ENCODE measurements at places on chromosomes 2 and 18.

DNA sequence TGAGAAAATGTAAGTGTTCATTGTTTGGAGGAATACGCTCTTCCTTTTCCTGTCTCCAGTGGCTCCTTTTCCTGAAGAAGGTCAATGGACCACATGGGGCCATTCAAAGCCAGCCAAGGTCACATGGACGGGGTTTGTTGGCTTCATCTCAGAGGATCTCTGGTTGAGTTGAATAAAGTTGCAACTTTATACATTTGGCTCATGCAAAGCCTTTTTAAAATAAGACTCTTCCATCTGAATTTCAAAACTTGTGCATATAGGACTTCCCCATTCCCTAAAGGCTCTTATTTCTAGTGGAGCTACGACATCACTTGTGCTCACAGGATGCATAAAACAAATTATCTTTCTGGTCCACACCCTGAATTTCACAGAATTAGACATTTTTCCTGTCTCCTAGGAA lies 235.5 kb downstream of the CMPK2 start:
- no peak for DNase-seq

DNA sequence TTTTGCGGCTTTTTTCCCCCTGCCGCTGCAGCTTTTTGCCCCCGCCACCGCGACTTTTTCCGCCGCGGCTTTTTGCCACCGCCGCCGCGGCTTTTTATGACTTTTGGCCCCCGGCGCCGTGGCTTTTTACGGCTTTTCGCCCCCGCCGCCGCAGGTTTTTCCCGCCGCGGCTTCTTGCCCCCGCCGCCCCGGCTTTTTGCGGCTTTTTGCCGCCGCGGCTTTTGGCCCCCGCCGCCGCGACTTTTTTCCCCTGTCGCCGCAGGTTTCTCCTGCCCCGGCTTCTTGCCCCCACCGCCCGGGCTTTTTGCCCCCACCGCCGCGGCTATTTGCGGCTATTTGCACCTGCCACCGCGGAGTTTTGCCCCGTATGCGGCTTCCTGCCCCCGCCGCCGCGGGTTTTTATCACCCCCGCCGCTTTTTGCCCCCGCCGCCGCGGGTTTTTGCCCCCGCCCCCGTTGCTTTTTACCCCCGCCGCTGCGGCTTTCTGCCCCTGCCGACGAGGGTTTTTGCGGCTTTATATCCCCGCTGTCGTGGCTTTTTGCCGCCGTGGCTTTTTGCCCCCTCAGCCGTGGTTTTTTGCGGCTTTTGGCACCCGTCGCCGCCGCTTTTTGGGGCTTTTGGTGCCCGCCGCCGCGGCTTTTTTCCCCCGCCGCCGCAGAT lies 2750.9 kb downstream of the RPIA start:
- DNase-seq: no peak

DNA sequence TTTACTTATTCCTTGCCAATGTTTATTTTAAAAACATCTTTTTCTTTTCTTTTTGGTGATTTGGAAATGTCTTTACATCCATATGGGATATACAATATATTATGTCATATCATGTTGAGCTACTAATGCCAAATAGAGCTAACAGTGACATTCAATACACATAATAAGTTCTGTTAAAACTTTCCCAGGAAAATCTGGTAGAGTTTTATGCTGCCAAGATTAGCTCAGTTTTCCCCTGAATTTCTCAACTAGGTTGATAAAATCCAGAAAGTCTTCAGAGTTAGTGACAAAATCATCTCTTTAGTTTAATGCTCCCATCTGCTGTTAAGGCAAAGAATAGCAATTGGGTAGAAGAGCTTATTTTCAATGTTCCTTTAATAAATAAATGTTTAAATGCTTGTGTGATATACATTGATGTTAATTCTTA lies 9.9 kb downstream of the COL3A1 start:
- DNase-seq: no peak

DNA sequence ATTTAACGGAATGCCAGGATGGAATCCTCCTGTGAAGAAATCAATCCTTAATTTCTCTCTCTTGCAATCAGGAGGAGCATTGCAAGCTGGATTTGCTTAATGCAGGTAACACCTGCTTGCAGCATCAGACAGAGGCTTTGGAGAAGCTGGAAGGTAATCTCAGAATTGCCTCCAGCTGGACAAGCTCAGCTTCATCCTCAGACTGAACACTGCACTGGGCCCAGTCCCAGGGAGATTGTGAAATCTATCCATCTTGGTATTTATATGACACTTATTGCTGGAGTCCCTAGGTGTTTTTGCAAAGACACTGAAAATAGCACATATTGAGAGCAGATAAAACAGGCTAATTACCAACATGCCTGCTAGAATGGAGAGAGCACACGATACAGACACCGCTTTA lies 179.4 kb upstream of the SESTD1 start:
- DNase-seq: no peak

- DNase-seq: no peak
These were observed 105.9 kb upstream of the NYAP2 start for GRCh38 chr2:225293638-225294037.

DNA sequence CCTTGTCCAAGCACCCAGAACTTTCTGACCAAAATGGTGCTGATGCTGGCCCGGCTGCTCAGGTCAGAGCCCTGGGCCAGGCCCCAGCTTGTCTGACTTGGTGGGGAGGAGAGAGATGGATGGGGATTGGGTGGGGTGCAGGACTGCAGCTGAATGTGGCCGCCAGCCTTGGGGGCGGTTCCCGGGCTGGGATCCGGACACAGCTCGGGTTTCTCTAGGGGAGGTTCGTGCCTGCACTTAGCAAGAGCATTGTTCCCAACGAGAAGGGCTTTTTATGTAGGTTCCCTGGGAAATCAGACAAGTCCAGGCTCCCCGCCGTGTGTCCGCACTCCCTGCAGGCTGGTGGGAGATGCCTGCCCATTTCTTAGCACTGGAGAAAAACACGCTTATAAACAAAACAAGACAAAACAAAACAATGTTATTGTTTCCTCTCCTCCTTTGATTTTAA lies 50.5 kb upstream of the HS6ST1 start:
- DNase-seq: no peak

DNA sequence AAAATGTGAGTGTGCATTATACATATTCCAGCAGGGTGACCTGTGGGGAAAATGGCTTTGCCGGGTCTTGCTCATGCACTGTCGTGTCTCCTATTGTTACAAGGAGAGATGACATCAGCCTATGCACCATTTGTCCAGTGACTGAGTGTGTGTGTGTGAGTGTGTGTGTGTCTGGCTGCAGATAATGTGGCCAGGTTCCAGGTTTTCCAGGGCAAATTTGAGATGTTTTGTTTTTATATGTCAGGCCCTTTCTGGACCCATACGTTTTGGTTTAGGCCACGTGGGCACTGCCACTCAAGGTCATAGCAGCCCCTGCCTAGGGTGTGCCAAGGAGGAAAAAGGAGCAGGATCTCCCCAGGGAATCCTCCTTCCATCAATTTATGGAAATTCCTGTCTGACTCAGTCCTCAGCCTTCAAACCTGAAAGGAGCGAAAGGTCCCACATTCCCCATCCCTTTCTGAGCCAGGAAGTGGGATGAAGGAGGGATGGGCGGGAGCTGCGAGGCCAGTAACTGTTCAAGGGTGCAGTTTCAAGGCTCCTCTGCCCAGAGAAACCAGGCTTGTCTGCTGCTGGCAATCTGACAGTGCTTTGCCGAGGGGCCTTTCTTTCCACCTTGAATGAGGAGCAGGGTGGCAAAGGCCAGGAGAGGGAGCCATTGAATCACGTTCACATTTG lies 93.0 kb upstream of the SMAD2 start:
- DNase-seq: peak; percentile 28

DNA sequence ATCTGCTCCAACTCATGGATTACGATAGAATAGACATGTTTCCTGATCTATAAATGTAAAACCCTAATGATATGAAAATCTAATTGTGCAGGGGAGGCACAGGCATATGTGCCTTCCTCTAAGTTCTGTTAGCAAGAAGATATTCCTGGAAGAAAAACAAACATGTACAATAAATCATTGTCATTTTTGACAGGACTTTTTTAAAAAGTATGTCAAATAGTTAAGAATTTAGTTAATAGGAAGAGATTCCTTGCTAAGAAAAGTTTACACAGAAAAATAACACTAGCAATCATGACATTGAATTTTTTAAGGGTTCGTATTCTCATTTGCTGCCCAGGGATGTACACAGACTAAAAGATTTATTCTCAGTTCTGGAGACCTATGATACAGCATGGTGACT lies 15.3 kb upstream of the CREB1 start:
- DNase-seq: no peak

- DNase-seq: no peak
These were observed 395.2 kb downstream of the RAD51AP2 start for GRCh38 chr2:17122887-17123501.

GRCh38 chr2:120632796-120633646 lies 102.6 kb upstream of the GLI2 start:
- DNase-seq: no peak

- no peak for DNase-seq
These were observed 54.5 kb downstream of the MEIS1 start for GRCh38 chr2:66489436-66489835.

DNA sequence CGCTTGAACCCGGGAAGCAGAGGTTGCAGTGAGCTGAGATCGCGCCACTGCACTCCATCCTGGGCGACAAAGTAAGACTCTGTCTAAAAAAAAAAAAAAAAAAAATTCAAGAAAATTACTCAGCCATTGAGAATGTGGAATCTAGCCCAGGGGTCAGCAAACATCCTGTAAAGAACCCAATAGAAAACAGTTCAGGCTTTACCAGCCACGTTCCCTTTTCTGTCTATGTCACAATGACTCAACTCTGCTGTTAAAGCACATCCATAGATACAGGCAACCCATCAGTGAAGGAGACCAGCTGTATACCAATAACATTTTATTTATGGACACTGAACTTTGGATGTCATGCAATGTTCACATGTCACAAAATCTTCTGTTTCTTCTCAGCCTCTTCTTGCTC lies 435.6 kb upstream of the GYPC start:
- no peak for DNase-seq

- DNase-seq: no peak
These were observed 38.9 kb downstream of the LDLRAD4 start for GRCh38 chr18:13257361-13257980.

GRCh38 chr2:17604050-17604449 lies 63.6 kb downstream of the VSNL1 start:
- no peak for DNase-seq

GRCh38 chr2:138621139-138621538 lies 119.6 kb downstream of the SPOPL start:
- no peak for DNase-seq

DNA sequence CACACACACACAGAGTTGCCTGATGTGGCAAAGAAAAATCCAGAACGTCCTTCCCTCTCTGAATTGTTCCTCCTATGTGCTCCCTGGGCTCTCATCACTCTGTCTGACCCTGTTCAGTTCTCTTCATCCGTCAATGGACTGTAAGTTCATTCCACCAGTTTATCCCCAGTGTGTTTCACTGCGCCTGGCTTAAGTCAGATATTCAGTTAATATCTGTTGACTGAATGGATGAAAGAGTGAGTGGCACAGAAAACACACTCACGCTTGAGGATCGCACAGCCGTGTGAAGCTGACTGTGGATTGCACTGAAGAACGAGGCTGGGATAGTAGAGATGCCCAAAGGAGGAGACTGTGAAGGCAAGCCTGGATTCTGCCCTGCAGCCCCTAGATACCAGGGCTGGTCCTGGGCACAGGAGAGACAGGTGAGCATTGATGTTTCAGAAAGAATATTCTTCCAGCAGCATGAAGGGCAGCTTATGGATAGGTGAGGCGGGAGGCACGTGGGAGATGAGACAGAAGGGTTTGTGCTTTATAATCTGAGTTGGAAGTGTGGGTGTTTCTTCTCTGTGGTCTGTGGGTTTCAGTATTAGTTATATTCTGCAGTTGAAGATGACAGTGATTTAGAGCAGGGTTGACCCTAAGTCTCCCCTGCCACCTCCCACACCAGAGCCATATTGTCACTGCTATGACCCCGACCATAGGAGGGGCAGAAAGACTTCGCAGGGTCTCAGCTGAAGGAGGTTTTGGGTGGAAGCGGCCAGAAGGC lies 129.9 kb downstream of the SOCS6 start:
- DNase-seq: no peak

DNA sequence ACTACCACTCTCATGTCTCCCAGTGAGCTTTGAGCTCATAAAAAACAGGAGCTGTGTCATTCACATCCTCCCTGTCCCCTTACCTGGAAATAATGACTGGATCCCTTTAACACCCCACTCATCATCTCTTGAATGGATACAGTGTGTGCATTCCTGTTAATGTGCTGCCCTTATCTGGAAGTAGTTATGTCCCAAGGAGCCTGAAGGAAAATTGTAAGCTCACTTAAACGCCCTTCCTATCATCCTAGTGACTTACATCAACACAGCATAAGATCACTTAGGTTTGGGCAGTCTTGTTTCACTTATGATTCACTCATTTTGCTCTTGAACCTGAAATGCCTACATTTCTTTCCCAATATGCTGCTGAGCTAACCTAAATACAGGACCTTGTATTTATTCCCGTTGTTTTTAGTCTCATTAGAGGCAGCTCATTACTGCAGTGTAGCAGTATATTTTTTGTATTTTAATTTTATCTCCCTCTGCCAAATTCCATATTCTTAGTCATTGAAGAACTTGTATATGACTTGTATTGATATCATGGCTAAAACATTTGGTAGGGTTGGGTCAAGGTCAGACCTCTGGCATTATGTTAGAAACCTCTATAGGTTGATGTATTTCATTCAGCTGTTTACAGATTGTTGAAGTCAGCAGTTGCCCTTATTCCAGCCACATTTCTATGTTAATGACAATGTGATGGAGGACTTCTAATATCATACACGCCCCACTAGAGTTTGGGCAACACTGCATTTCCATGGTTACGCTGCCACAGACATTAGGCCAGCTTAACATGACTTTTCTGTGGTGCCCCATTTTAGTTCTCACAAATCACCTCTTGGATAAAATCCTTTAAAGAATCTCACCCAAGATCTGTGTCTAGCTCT lies 72.9 kb downstream of the PKP4 start:
- DNase-seq: no peak

- DNase-seq: peak; percentile 96
These were observed 84.0 kb downstream of the MSH2 start for GRCh38 chr2:47486841-47487497.

- no peak for DNase-seq
These were observed 14.9 kb downstream of the HJURP start for GRCh38 chr2:233839447-233839820.

DNA sequence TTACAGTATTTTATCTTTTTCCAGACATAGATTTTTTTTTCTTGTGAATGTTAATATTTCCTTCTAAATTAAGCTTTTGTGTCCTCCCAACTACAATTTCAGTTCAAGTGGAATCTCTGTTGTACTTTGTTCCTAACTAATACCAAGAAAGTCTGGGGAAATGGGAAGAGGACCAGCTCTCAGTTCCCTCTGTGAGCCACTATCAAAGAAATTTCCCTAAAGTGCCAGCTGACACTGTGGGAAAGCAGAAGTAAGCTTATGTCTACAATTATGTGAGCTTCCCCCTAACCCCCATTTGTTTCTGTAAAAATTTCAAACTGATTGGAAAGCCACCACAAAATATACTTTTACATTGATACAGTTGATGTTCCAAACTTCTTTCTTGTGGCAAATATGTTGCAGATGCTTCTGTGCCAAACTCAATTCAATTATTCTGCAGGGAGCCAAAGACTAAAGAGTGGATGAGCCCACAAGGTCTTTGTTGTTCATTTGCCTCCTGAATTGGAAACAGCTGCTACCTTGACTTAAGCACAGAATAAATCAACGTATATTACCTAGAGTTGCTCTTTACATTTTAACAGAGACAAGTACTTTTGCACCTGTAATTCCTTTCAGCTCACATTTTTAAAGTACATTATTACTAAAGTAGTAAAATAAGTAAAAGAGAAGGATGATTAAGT lies 306.6 kb downstream of the PTH2R start:
- DNase-seq: peak; percentile 44
